Kidney (tissue), 22 donors: ENCODE measurements at places on chromosomes 13 and 19. TPM values are rescaled to one million over a fixed set of nuclear protein-coding genes. Genes with fewer than 3 reads are reported as not detected.

CYP4F11 gene
- total RNA-seq, result 2.1 TPM

WDR62 gene
- total RNA-seq, result 0.69 TPM

ATCAY gene
- total RNA-seq, result 0.16 TPM

DNMT1 gene
- 64.6 TPM for total RNA-seq

VSTM2B gene
- total RNA-seq, result not detected

CADM4 gene
- total RNA-seq, result 25.3 TPM

FAM32A gene
- 53.5 TPM for total RNA-seq

CD37 gene
- 35.7 TPM for total RNA-seq

TMC4 gene
- total RNA-seq, result 98.9 TPM

LMTK3 gene
- 8.4 TPM for total RNA-seq

ZNF99 gene
- total RNA-seq, result 0.25 TPM

HSD17B14 gene
- total RNA-seq, result 5.2 TPM

TMEM272 gene
- 0.19 TPM for total RNA-seq

GRCh38 chr13:99366075-99366987 lies 59.1 kb upstream of the GPR183 start:
- DNase-seq, result no peak

- DNase-seq, result peak; percentile 77
Observed at GRCh38 chr13:70108356-70109105, at the start of gene KLHL1. Gene KLHL1 (minus strand): TSS chr13:70108452. CDS start chr13:70107699, 753 bp downstream.

GRCh38 chr13:27334774-27335435 lies 64.3 kb downstream of the RASL11A start:
- no peak for DNase-seq

GRCh38 chr19:11979527-11979926 lies 14.7 kb downstream of the ZNF763 start:
- no peak for DNase-seq

DNA sequence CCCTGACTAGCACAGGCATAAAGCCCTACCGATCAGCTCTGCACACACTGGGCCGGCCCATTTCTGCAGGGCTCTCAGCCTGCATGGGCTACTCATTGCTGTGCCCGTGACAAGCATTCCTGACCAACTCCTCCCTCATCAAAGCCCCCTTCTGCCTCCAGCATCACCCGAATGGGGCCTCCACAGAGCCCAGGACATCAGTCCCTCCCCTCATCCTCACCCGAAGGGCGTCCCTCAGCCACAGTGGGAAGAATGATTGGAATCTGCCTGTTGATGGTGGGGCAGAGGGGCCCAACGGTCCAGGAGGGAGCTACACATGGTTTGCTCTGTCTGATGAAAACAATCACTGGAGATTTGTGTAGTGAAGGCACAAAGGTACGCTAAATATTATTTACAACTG lies 43.8 kb downstream of the SERP2 start:
- peak; percentile 42 for DNase-seq

- no peak for DNase-seq
Observed at GRCh38 chr13:24254146-24254841, 55.1 kb upstream of the C1QTNF9 start.

DNA sequence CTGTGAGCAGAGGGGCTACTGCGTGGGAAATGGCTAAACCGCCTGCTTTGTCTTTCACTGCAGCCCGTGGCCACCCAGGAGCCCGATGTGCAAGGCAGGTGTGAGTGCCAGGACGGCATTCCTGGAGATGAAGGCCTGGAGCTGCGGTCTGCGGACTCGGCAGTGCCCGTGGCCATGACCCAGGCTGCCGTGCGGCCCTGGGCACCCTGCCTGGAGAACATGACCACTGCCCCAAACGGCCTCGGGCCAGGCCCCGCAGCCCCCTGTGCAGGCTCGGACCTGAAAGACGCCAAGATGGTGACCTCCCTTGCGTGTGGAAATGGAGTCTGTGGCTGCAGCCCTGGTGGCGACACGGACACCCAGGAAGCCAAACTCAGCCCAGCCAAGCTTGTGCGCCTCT lies 62.2 kb downstream of the SPATA13 start:
- no peak for DNase-seq

GRCh38 chr19:17069193-17069592 lies 6.1 kb downstream of the HAUS8 start:
- no peak for DNase-seq

GRCh38 chr19:13899912-13900584 lies 5.9 kb downstream of the BRME1 start:
- no peak for DNase-seq

GRCh38 chr13:113646921-113647340 lies 11.1 kb downstream of the ATP4B start:
- DNase-seq, result no peak

- no peak for DNase-seq
Observed at GRCh38 chr13:78341032-78341431, 262.3 kb downstream of the POU4F1 start.

DNA sequence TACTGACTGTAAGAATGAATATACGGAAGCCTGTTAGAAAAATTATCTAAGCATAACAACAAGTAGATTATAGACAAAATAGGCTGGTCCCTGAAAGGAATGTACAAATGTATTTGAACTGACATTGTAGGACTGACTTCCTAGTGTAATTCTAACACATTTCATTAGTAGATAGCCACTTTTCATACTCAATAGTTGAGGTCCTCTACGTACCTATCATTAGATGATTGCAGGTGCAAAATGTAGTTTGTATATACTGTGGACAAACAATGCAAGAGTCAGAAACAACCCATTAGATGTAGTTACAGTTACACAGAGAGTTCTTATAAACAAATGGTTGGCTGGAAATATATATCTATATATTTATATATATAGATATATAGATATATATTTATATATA lies 402.3 kb upstream of the SLITRK6 start:
- peak; percentile 38 for DNase-seq

- no peak for DNase-seq
Observed at GRCh38 chr13:43935878-43936277, 56.2 kb downstream of the LACC1 start.

GRCh38 chr13:62060570-62060969 lies 644.9 kb upstream of the PCDH20 start:
- DNase-seq, result no peak

DNA sequence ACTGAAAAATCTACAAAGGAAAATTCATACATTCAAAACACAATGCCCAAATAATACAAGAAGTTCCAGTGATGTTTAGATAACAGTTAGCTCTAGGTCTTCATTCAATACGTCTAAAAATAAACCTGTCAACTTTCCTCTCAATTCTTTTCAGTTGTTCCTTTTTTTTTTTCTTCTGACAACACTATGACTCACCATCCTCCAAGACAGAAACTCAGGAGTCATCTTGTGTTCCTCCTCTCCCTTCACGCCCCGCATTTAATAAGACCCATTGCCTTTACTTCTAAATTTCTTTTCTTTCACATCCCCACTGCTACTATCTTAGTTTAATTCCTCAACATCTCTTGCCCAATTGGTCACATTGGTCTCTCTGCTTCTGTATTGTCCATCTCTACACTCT lies 759.9 kb downstream of the GPC5 start:
- no peak for DNase-seq

GRCh38 chr13:101398920-101399319 lies 17.4 kb downstream of the NALCN start:
- DNase-seq, result no peak

GRCh38 chr19:12847159-12848139 lies 9.1 kb downstream of the MAST1 start:
- DNase-seq, result peak; percentile 88

DNA sequence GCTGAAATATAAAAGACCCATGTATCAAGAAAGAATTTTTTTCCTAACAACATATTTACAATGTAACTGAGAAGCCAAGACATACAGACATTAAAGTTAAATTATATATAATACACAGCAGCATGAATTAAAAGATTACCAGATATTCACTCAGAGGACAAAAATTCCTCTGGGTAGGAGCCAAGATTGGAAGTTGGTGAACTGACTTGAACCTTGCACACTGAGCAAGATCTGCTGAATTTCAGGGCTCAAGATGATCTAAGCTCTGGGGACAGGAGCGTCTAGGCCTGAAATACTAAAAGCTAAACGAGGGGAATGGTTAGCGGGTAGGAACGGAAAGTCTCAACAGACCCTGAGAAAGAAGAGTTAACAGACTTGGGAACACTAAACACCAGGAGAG lies 8.5 kb downstream of the FOXO1 start:
- DNase-seq, result no peak

DNA sequence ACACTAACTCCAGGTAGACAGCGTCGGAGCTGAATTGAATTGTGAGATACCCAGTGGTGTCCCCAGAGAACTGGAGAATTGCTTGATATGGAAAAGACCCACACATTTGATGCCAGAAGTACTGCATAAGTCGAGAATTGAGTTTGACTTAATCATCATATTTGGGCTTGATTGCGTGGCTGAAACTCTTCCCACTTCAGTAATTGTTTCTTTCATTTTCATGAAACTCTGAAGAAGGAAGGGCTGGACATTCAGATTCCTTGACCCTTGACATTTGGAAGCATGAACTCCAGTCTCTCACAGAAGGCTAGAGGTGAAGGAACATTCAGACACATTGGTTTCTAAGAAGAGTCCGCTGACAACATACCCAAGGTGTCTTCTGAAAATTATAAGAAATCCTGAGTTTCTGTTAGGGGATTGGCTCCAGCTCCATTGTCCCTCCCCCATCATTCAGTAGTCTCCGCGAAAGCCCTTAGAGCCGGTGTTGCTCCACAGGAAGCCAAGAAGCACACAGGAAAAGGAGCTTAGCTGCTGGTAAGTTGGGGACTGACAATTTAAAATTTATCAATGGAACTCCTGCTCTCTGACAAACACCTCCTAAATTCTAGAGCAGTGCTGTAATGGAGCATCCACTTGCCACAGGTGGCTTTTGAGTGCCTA lies at the start of gene FPR2:
FPR2 (plus strand) TSS at position 484 of the 660 bp plus-strand sequence. CDS start 7,479 bp downstream, outside the sequence.
- no peak for DNase-seq

DNA sequence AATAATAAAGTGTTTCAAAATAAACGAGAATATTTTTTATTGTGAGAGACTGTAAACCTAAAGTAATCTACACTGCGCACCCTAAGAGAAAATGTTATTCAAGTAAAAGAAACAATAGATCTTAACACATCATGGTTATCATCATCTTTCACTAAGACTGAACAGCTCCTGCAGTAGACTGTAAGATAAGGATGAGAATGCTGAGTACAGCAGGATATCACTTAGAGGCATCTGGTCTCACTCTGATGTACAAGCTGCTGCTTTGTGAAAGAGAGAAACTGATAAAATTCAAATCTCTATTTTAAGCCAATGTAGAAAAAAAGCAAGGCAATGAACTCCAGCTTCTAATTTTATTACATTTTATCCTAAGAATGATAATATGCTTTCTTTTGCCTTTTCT lies 261.7 kb upstream of the HTR2A start:
- no peak for DNase-seq

GRCh38 chr13:21218351-21219035 lies 42.0 kb downstream of the MRPL57 start:
- no peak for DNase-seq

- DNase-seq, result peak; percentile 95
Observed at GRCh38 chr19:37931881-37932655, 25.1 kb downstream of the SIPA1L3 start.

DNA sequence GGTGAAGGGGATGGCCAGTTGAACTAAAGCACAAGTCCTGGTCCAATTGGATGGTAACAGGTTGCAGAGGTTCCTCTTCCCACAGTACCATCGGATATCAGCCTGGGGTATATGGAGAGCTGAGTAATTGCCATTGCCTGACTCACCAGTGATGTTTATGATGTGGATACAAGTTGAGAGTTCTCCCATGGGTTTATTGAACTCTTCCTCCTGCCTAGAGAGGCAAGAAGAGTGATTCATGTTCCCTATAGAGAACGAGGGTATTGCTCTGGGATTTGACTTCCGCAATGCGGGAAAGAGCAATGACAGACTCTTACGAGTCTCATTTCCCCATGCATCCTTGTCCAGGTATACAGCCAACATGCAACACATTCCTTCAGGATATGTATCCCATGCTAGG lies 111.3 kb upstream of the PCDH9 start:
- no peak for DNase-seq

GRCh38 chr13:59931621-59932020 lies 232.1 kb downstream of the DIAPH3 start:
- no peak for DNase-seq
